CD4-positive, alpha-beta T cell (primary cell): ENCODE measurements at places on chromosomes 3 and 15.
A peak's percentile ranks its signal among the peaks of the same experiment; 100 is the strongest.

- DNase-seq: no peak
These were observed 43.2 kb downstream of the GTPBP8 start for GRCh38 chr3:113034011-113034410.

GRCh38 chr3:99474776-99475175, 163.6 kb upstream of the COL8A1 start:
- no peak for DNase-seq

- DNase-seq: no peak
These were observed 31.5 kb upstream of the ZNF502 start for GRCh38 chr3:44680921-44681455.

GRCh38 chr3:98449606-98450193, 13.3 kb upstream of the OR5K1 start:
- DNase-seq: no peak

DNA sequence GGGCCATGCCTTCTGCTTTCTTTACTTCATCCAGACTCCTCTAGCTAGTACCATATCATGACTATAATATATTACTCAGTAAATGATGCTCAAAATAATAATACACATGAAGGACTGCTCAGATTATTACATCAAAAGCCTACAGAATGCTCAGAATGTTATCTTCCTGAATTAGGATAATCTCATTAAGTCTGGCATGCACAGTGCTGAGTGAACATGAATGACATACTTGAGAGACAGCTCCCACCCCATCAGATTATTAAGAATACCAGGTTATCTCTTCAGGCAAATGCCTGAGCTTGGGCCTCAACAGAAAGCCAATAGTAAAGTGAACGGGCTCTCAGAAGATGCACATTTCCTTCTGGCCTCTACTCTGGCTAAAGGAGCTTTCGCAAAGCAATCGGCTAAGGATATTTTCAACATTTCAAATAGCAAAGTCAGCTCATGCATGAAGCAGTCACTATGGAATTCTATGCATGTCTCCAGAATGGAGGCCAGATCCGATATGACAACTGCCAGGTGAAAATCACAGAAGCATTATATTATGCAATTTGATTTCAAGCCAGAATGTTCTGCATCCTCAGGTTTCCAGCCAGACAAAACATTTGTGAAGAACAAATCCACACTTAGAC, 122.6 kb downstream of the KCNMB2 start:
- no peak for DNase-seq

DNA sequence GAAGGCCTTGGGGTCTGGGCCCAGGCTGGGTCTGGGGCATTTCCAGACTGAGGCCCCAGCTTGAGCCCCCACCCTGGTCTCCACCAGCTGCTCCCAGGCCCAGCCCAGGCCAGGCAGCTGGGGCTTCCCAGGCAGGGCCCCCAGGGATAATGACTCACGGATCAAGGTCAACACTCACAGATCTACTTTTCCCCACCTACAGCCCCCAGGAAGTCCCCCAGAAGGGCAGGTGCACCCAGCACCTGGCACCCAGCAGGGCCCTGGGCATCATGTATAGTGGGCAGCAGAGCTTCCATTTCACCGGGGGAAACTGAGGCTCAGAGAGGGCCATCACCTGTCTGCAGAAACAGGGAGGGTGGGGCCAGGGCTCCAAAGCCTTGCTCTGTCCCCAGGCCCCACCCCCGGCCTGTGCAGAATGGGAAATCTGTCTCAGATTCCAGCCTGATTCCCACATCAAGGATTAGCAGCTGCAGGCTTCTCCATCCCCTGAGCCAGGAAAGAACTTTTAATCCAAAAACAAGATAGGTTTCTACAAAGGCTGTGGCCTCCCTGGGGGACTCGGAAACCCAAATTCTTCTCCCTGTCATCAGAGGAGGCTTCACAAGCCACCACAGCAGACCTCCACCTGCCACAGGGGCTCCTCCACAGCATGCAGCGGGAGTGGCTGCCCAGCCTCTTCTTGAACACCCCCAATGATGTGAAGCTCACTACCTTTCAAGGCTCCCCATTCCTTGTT, 49.8 kb downstream of the IQSEC1 start:
- DNase-seq: no peak

GRCh38 chr3:43034911-43035310, 55.8 kb downstream of the GASK1A start:
- DNase-seq: no peak

DNA sequence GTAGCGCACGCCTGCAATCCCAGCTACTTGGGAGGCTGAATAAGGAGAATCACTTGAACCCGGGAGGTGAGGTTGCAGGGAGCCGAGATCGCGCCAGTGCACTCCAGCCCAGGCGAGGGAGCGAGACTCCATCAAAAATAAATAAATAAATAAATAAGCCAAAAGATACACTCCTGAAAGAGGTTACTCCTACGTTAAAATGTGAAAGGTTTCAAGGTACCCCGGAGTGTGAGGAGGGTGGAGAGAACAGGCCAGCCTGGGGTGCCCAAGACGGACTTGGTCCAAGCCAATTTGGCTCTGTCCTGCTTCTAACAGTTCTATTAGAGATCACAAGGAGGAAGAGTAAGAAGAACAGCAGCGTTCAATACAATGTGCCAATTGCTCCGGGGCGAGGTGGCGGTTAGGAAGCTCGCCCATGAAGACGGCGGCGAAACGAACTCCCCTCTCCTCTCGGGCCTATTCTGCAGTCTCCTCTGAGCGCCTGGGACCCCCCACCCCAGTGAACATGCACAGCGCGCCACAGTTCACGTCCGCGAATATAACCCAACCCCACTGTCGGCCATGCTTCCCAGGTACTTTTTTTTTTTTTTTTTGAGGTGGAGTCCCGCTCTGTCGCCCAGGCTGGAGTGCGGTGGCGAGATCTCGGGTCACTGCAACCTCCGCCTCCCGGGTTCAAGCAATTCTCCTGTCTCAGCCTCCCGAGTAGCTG, 942 bp downstream of the ELP6 start:
- DNase-seq: peak; percentile 22

DNA sequence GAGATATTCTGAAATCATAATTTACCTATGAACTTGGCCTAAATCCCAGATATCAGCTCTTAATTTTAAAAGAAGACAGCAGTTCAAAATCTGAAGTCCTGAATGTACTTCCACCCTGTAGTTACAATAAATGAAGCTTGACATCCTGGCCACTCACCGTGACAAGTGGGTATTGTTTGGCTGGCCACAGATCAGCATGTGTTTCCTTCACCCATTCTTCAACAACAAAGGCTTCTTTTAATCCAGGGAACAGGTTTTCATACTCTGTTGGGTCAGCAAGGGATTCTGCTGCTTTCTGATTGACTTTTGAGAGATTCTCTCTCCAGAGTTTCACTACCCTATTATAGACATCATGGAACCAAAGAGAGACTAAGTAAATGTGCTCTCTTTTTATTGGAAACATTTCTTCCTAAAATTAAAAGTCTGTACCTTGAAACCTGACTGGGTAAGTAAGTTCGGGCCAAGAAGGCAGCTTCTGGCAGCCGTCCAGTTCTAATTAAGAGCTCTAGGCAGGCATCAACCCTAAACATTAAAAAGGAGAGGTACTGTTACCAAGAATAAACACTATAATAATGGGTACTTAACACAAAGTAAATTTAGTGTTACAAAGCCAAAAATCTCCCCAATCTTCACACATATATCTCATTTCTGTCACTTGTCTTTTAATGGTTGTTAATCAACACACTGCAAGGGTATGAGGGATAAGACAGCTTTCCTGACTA, 15.2 kb downstream of the MRPS22 start:
- no peak for DNase-seq

- DNase-seq: no peak
These were observed 7.2 kb downstream of the CCDC80 start for GRCh38 chr3:112633757-112634156.

DNA sequence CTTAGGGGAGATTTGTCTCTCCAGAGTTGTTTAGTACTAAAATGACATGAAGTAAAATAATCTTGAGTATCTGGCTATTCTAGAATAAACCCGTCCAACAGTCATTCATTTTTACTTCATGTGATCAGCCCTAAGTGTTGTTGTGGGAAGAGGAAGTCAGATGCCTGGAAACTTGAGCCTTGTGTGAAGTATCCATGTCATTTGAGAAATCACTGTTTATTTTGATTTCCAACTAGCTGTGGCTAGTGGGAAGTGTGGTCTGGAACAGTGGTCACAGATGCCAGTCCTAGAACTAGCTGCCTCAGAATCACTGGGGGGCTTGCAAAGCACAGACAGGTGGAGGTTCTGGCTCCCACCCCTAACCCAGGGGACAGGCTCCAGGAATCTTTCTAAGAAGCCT, 77.7 kb upstream of the LIMD1 start:
- no peak for DNase-seq

GRCh38 chr3:50503504-50504342, at the start of gene CACNA2D2:
Gene CACNA2D2 (minus strand): TSS chr3:50503634. CDS start chr3:50503423, 211 bp downstream.
- peak; percentile 58 for DNase-seq

DNA sequence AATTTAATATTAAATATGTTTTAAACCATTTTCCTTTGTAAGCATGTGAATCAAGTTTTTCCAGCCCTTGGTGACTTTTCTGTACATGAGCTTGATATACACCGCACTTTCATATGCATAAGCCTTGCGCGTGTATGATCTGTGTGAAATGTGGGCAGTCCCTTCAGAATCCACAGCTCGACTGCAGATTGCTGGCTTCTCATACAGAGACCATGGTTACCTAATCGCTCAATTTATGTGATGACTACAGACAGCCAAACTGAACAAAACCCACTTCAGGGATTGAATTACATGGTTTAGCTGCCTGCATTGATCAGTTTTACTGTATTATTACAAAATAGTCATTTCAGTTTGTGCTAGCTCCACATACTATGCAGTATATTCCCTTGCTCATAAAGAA, 212.3 kb upstream of the NECTIN3 start:
- DNase-seq: no peak

- DNase-seq: no peak
These were observed 25.7 kb upstream of the WNT5A start for GRCh38 chr3:55512571-55513343.

- DNase-seq: no peak
These were observed 10.6 kb upstream of the UTS2B start for GRCh38 chr3:191340966-191341365.

- DNase-seq: no peak
These were observed 122.4 kb downstream of the UBE2E2 start for GRCh38 chr3:23325466-23326065.

GRCh38 chr15:82040862-82041261, 5.0 kb downstream of the MEX3B start:
- no peak for DNase-seq
